AG09319 (cell line): ENCODE measurements at places on chromosomes 3 and 15.

- DNase-seq, result no peak
These were observed 35.9 kb upstream of the BNC1 start for GRCh38 chr15:83320404-83320803.

DNA sequence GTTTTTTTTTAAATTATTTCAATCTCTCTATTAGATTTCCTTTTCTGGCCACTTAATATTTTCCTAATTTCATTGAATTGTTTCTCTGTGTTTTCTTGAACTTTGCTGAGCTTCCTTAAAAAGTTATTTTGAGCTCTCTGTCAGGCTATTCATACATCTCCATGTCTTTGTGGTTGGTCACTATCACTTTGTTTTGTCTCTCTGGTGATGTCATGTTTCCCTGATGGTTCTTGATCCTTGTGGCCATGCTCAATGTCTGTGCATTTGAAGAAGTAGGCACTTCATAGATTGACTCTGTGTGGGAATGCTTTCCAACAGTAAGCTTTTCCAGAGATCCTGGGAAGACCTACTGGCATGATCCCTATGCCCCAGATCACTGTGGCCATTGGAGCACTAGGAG lies 18.6 kb downstream of the CD200R1 start:
- no peak for DNase-seq

DNA sequence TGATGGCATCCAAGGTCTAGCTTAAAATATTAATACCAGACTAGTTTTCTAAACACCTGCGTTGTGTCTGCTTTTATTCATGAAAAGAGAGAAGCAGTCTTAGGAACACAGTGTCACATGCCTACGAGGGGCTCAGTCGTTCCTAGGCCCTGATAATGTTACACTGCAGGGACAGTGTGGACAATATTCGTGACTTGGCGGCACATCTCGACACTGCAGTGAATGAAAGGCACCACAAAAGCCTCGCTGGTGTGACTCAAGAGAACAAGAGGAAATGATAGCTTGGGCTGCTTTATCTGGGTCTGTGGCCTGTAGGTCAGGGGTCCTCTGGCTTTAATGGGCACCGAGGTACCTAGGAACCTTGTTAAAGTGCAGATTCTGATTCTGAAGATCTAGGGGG lies 226.7 kb downstream of the PDZRN3 start:
- DNase-seq, result no peak

DNA sequence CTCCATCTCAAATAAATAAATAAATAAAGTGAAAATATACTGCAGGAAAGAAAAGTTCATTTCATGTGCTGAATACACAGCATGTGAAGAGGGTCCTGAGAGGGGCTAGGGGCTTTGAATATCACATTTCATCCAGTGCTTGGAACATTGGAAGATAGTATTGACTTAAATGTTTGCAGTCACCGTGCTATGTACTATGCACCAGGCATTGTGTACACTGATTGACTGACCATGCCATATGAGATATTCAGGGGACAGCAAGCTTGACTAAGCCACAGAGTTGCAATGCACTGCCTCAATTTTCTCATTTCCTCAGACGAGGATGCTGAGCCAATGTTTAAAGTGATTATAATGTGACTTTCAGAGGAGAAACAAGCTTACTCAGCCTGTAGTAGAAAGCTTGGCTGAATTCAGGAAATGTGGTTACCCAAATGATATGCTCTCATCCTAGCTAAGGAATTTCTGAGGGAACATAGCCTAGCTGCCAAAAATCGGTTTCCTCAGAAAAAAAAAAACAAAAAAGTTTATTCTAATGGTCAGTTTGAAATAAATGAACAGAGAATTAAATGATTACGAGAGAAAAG lies 557.9 kb downstream of the FGF12 start:
- no peak for DNase-seq

DNA sequence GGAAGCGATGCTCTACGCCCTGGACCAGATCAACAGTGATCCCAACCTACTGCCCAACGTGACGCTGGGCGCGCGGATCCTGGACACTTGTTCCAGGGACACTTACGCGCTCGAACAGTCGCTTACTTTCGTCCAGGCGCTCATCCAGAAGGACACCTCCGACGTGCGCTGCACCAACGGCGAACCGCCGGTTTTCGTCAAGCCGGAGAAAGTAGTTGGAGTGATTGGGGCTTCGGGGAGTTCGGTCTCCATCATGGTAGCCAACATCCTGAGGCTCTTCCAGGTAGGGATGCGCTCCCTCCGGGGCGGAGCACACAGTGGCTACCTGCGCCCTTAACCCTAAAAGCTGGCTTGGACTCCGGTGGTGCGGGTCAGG lies 698 bp downstream of the GRM7 start:
- DNase-seq, result no peak

DNA sequence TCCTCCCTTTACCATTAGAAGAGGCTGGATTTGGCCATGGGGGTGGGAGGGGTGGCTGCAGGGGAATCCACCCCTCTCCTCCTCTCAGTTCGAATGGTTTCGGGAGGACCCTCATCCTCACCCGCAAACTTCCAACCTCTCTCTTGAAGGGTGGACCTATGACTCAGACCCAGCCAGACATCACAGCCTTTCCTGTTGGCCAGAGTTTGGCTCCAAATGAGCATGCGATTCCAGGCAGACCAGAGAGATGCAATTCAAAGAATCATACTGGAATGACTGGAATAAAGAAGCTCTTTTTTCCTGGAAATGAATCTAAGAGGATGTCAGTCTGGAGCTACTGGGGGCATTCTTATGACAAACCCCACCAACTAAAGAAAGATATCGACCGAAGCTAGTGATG lies 516.7 kb upstream of the MDFIC2 start:
- DNase-seq, result no peak

- DNase-seq, result no peak
These were observed 15.3 kb downstream of the CD276 start for GRCh38 chr15:73699249-73700040.

- DNase-seq, result no peak
These were observed 228.1 kb downstream of the CPNE4 start for GRCh38 chr3:131806736-131807135.

GRCh38 chr3:59374091-59374817 lies 324.4 kb upstream of the CFAP20DC start:
- DNase-seq, result no peak

- DNase-seq, result peak; percentile 60
These were observed 11.2 kb downstream of the TGM4 start for GRCh38 chr3:44885618-44886017.

GRCh38 chr3:64809086-64809485 lies 121.3 kb upstream of the ADAMTS9 start:
- DNase-seq, result no peak

- no peak for DNase-seq
These were observed 1.4 kb downstream of the GLCE start for GRCh38 chr15:69161878-69162213.

GRCh38 chr3:136595913-136596697 lies 156.1 kb downstream of the STAG1 start:
- no peak for DNase-seq

DNA sequence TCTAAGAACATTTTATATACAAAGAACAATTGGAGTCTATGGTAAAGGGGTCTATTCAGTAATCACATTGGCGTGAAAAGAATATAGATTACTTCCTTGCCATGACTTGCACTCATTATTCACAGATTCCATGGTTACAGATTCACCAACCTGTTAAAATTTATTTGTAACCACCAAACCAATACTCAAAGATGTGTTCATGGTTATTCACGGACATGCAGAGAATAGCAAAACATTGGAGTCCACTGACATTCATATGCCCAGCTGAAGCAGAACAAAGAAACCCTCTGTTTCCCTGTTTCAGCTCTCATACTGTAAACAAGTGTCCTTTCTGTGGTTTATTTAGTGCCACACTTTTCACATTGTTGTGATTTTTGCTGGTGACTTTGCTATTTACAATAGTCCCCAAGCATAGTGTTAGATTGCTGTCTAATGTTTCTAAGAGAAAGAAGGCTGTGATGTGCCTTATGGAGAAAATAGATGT lies 185.8 kb upstream of the TTC14 start:
- DNase-seq, result no peak

- DNase-seq, result no peak
These were observed 22.9 kb upstream of the FGF12 start for GRCh38 chr3:192750201-192750600.

DNA sequence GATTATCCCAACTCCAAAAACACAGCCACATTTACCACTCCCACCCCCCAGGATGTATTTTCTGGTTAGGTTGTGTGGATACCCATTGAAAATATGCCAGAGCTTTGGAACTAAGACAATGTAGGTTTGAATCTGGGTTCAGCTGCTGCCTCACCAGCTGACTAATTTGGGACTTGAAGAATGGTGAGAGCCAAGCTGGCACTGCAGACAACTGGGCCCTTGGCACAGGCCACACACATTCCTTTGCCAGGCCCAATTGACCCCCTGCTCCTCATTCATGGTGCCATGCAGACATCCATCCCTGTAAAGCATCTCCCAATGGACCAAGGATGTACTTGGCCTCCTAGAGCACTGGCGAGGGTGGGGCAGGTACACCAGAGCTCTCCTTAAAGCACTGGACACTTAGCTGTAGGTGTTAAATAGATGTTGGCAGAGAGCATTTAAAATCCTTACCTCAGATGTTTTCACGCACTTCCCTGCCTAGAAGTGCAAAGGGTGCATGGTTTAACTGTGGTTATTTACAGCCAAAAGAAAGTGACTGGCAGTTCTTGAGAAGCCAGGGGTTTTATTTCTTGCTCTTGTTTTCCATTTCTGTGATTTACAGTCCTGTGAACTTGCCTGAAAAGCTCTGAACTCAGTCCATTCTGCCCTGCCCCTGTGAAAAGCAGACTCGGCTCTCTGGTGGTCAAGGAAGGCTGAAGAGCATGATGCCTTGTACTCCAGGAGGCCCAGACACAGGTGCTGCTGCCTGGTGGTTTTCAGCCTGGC lies 138.5 kb downstream of the CLSTN2 start:
- no peak for DNase-seq

DNA sequence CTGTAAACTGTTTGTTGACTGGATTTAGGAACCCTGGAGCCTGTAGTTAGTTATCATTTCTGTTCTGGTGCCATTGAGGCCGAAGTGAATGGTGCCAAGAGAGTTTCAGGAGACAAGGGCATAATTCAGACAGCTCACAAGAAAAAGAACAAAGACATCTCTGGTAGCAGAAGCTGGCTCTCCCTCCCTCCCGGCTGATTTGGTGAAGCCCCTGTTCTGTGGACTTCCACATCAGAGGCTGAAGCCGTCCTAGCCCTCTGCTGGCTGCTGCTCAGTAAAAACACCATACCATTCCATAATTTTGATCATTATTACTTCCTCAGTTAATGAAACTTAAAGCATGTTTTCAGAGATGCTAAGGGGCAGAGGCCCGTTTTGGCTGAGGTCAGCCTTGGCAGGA lies 381.2 kb upstream of the WNT5A start:
- no peak for DNase-seq

- DNase-seq, result no peak
These were observed 24.4 kb upstream of the RAP2B start for GRCh38 chr3:153137626-153138025.

GRCh38 chr15:58490888-58491473 lies 59.2 kb downstream of the LIPC start:
- no peak for DNase-seq

GRCh38 chr15:23384371-23384770 lies 29.8 kb downstream of the GOLGA8S start:
- DNase-seq, result no peak
